ENCODE measurements at places on chromosomes 3 and 15.

DNA sequence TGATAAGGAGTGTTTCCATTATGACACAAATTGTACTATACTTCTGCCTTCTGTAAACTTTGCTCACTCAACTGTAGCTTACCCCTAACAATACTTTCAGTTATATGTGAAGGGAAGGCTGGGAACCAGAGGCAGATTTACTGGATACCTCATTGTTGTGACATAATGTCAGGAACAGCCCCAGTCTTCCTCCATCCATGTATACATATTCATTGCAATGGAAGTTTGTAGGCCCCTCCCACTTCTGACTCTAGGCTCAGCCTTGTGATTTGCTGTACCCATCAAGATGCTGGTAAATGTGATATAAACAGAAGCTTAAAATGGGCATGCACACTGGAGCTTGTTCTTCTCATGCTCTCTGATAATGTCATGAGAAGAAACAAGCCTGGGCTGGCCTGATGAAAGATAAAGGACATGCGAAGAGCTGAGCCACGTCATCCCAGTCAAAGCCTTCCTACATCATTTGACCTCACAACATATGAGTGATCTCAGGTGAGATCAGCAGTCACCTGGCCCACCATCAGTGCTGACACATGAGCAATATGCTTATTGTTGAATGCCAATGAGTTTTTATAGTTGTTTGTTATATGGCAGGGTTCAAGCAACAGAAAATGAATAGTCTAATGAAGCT is 267.8 kb downstream of the GAP43 start:
- DNase-seq = no peak

DNA sequence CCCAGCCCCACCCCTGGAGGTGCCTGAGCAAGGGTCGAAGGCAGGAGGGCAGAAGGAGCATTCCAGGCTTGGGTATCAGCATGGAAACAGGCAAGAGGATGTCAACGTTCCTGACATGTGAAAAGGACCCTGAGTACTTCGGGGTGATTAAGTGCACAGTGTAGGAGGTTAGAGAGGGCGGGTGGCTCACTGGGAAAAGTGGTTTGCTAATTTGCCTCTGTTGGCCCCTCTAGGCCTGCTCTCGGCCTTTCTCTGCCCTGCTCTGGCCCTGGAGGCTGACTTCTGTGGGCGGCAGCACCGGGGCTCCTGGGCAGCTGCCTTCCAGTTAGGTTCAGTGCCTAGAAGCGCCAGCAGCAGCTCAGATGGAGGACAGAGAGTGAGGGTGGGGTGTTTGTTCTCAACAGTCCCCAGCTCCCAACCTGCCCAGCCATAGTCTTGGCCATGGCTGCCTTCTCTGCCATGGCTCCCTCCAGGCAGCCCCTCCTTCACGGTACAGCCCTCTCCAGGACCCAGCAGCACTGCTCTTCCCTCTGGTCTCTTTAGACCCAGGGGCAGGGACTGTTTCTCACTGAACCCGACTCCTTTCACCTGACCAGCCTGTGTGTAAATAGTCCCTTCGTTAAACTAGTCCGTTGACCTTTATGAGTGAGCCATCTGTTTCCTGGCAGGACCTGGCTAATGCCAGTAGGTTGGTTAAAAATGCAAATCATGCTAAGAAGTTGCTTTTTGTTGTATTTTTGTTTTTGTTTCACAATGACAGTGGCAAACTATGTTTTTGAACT is 107.1 kb upstream of the TPM1 start:
- no peak for DNase-seq

DNA sequence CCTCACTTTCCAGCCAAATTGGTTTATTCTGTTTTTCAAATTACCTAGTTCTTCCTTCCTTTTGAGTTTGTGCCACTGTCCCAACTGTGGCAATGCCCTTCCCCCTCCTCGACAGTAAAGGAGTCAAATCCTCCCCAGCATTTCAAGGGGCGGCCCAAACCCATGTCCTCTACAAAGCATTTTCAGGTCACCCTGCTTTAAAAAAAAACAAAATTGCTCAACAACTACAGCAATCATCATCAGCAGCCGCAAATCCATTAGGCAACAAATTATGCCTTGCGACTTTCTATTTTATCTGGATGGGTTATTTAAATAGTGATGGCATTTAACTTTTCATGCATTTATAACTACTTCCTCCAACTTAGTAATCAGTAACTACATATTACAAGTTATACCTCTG is 32.7 kb downstream of the PLD1 start:
- DNase-seq = no peak

GRCh38 chr15:28269097-28269496 is 52.9 kb downstream of the HERC2 start:
- DNase-seq = no peak

- no peak for DNase-seq
Measured at GRCh38 chr3:2810723-2811122, 299.5 kb downstream of the IL5RA start.

DNA sequence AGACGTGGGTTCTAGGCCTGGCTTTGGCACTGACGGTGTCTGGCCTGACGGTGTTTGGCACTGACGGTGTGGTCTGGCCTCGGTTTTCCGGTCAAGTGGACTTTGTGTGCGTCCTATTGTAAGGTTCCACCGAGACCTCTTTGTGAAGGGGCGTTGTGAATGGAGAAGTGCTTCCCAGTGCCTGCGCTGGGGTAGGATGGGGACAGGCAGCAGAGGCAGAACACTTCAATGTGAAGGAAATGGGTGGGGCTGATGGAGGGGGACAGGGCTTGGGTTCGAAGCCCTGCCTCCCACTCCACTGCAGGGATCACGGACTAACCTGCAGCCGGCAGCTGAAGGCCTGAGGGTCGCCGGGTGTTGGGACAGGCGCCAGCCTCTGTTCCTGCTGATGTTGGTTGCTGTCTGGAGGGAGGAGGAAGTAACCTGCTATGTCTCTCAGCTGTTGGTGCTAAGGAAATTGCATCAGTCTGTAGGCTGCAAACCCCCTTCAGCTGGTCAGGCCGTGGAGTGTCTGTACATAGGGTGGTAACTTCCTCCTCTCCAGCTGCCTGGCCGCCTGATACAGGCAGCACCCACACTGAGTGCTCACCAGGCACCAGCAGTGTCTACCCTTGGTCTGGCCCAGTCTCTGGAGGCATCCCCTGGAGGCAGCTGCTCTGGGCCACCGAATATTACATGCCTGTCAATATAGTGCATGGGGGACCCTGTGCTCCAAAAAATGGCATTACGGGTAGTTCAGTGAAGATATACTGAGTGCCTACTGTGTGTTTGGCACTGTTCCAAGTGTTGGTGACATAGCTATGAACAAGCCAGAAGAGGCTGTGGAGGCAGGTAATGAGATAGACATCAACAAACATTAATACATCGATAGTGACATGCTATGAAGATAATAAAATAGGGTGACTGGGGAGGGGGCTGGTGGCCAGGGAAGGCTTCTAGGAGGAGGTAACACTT is 1.1 kb downstream of the TM6SF1 start:
- DNase-seq = no peak

DNA sequence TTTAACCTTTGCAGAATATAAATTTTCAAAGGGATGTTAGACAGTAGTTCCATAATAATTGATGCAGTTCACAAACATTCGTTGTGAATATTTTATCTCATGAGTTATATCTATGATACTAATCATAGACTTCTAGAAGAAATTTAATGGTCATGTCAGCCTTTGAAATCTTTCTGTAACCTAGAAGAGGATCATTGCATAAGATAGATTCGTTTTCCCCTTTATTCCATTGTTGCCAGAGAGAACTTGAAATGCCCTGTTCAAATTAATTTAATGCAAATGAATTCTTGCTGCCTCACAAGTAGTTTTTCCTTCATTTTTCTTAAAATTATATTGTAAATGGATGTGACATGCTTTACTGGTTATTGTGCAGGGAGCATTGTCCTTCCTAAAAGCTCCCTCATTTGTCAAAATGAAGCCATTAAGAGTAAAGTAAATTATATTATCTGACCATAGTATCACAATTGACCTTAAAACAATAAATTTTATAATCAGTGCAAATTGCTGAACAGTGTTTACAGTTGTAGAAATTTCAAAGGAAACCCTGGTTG is 128.5 kb upstream of the ZNF717 start:
- DNase-seq = no peak

- no peak for DNase-seq
Measured at GRCh38 chr15:38702178-38702912, 137.7 kb upstream of the RASGRP1 start.

- no peak for DNase-seq
Measured at GRCh38 chr15:44711743-44712345, 527 bp downstream of the B2M start.

Data from Panc1 (cell line).